ENCODE measurements at places on chromosomes 11 and 22. TPM values are rescaled to one million over a fixed set of nuclear protein-coding genes. Genes with fewer than 3 reads are reported as not detected.

GRCh38 chr11:94186342-94187203 lies 57.9 kb downstream of the PANX1 start:
- peaks cover 9% of the 10 kb centered on the region for H3K36me3 ChIP-seq
- no peak overlapping the region for H3K4me3 ChIP-seq
- DNase-seq = no peak
- H3K27ac ChIP-seq = no peak overlapping the region
- no peaks in the 10 kb centered on the region for H3K27me3 ChIP-seq
- H3K4me1 ChIP-seq = no peaks in the 10 kb centered on the region

The LSP1 gene
- 767 TPM for polyA plus RNA-seq

DNA sequence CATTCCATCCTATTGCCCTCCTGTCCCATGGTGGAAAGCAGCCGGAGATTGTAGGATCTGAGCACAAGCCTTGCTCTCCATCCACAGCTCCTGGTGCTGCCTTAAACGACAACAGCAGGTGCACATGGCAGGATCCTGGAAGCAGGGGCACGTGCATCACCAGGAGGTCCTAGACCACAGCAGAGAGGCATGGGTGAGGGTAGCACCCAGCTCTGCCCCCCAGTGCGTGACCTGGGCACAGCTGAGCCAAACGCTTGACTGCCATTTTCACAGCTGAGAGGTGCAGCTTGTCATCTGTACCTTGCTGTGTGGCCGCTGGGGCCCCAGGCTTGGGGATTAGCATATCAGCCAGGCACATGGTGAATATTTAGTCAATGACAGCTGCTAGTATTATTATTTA lies 92.7 kb downstream of the NTM start:
- peaks cover 11% of the 10 kb centered on the region for H3K27me3 ChIP-seq
- no peak overlapping the region for H3K4me3 ChIP-seq
- H3K36me3 ChIP-seq = no peaks in the 10 kb centered on the region

- peaks cover 22% of the 10 kb centered on the region for H3K36me3 ChIP-seq
- H3K27me3 ChIP-seq = no peaks in the 10 kb centered on the region
- no peaks in the 10 kb centered on the region for H3K4me1 ChIP-seq
- H3K27ac ChIP-seq = no peak overlapping the region
- no peak for DNase-seq
Observed at GRCh38 chr11:46738887-46739286, 19.9 kb downstream of the F2 start.

DNA sequence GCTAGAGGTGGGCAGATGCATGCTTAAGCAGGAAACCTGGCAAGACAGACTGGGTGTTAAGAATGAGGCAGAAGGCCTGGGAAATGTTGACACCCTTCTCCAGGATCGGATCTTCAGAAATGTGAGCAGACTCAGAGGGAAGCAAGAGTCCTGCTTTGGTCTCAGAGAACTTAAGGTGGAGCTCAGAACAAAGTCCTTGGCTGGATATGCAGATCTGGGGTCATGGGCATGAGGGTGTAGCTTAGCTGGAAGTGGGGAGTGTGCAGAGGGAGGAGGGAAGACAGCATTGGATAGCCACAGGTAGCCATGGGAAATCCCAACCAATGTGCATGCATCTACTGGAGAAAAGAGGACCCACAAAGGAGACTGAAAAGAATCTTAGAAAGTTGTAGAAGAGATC lies 58.6 kb upstream of the CDON start:
- no peak overlapping the region for H3K4me3 ChIP-seq
- peaks cover 6% of the 10 kb centered on the region for H3K27me3 ChIP-seq
- no peak for DNase-seq
- no peak overlapping the region for H3K27ac ChIP-seq
- H3K36me3 ChIP-seq = no peaks in the 10 kb centered on the region

- H3K36me3 ChIP-seq = no peaks in the 10 kb centered on the region
- peaks cover 6% of the 10 kb centered on the region for H3K27me3 ChIP-seq
- DNase-seq = no peak
- no peak overlapping the region for H3K4me3 ChIP-seq
- no peak overlapping the region for H3K27ac ChIP-seq
Observed at GRCh38 chr11:75105462-75105925, 8.8 kb upstream of the OR2AT4 start.

- DNase-seq = no peak
- H3K36me3 ChIP-seq = no peaks in the 10 kb centered on the region
- no peaks in the 10 kb centered on the region for H3K4me1 ChIP-seq
Observed at GRCh38 chr11:131906963-131907362, 536.5 kb downstream of the NTM start.

The C1QTNF5 gene
- not detected for polyA plus RNA-seq

DNA sequence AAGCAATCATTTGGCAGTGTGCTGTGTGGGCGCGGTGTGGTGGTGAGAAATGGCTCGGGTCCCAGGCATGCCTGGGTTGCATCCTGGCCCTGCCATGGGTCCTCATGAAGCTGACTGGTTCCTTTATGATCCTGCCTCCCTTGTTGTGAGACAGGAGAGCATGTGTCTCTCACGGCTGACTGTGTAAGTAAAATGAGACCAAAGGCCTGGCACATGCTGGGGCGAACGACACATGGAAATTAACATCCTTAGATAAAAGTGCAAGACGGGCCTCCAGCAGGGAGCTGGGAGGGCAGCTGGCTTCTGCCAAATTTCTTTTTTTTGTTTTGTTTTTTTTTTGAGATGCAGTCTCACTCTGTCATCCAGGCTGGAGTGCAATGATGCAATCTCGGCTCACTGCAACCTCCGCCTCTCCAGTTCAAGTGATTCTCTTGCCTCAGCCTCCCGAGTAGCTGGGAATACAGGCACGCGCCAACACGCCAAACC lies 9.4 kb upstream of the FBLN1 start:
- no peak overlapping the region for H3K27ac ChIP-seq
- no peaks in the 10 kb centered on the region for H3K4me1 ChIP-seq
- H3K36me3 ChIP-seq = no peaks in the 10 kb centered on the region
- peaks cover 10% of the 10 kb centered on the region for H3K27me3 ChIP-seq
- no peak for DNase-seq
- no peak overlapping the region for H3K4me3 ChIP-seq

- peak overlapping the region; percentile 7 for H3K4me3 ChIP-seq
- peaks cover 16% of the 10 kb centered on the region for H3K4me1 ChIP-seq
- peaks cover 25% of the 10 kb centered on the region for H3K36me3 ChIP-seq
- H3K27me3 ChIP-seq = peaks cover 3% of the 10 kb centered on the region
- DNase-seq = peak; percentile 3
Observed at GRCh38 chr11:32939046-32939445, 46.4 kb downstream of the QSER1 start.

The SLC6A5 gene
- not detected for polyA plus RNA-seq

GRCh38 chr11:18705651-18706281 lies 7.2 kb downstream of the TMEM86A start:
- peaks cover 11% of the 10 kb centered on the region for H3K36me3 ChIP-seq
- peak; percentile 22 for DNase-seq
- H3K27me3 ChIP-seq = peaks cover 6% of the 10 kb centered on the region
- H3K27ac ChIP-seq = no peak overlapping the region
- peaks cover 24% of the 10 kb centered on the region for H3K4me1 ChIP-seq
- H3K4me3 ChIP-seq = peak overlapping the region; percentile 75

DNA sequence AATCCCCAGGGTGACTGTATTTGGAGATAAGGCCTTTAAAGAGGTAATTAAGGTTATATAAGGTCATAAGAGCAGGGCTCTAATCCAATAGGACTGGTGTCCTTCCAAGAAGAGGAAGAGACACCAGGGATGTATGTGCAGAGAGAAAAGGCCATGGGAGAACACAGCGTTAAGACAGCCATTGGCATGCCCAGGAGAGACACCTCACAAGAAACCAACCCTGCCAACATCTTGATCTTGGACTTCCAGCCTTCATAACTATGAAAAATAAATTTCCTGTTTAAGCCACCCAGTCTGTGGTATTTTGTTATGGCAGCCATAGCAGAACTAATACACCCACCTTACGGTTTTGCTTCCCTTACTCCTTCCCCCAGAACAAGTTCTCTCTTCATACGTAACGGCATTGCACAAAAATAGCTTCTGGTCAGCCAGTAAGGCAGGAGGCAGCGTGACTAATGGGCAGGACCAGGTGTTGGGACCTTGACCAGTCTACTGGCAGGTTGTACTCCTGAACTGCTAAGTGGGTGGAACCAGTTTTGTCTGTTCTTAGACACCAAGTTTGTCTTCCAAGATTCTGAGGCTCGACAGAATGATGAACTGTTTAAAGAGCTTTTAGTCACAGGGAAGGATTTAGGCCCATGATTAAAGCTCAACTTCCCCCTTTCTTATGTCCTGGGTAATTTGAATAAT lies 31.9 kb upstream of the UPB1 start:
- H3K27me3 ChIP-seq = no peaks in the 10 kb centered on the region
- H3K4me3 ChIP-seq = no peak overlapping the region
- H3K36me3 ChIP-seq = no peaks in the 10 kb centered on the region
- no peak overlapping the region for H3K27ac ChIP-seq

DNA sequence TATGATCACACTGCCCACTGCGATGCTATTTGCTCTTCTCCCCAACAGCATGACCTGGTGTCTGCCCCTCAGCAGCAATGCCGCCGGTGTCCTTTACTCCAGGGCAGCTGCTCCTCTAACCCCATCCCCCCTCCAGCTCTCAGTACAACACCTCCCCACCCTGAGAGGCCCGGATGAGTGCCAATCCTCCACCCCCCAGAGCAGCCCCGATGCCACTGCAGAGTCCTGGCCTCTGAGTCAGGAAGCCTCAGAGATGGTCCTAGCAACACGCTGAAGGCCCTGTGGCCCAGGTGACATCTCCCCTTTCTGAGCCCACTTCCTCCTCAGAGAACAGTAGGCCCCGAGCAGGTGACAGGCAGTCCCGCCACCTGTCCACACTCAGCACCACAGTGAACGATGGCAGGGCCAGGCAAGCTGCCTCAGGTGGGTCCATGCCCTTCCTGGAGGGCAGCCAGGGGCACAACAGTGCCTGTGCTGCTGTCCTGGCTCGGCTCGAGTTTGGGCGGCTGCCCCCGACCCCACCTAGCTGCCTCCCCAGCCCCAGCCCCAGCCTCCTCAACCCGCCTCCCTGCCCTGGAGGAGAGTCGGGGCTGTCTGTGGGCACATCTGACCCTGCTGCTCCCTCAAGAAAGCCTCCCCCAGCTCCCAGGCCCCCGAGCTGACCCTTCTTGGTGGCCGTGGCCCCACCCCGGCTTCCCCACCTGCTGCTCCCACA lies 3.9 kb upstream of the NDUFS8 start:
- H3K4me1 ChIP-seq = peaks cover 30% of the 10 kb centered on the region
- peak overlapping the region; percentile 59 for H3K27ac ChIP-seq
- peak; percentile 13 for DNase-seq
- H3K27me3 ChIP-seq = peaks cover 5% of the 10 kb centered on the region
- no peak overlapping the region for H3K4me3 ChIP-seq

- H3K4me1 ChIP-seq = peaks cover 13% of the 10 kb centered on the region
- H3K4me3 ChIP-seq = no peak overlapping the region
- peaks cover 3% of the 10 kb centered on the region for H3K27me3 ChIP-seq
- DNase-seq = no peak
- peaks cover 8% of the 10 kb centered on the region for H3K36me3 ChIP-seq
Observed at GRCh38 chr11:93747122-93747521, 5.7 kb downstream of the C11orf54 start.

The C11orf86 gene
- not detected for polyA plus RNA-seq

The SCGB2A2 gene
- polyA plus RNA-seq = not detected

- no peak overlapping the region for H3K4me3 ChIP-seq
- H3K27ac ChIP-seq = no peak overlapping the region
- peaks cover 2% of the 10 kb centered on the region for H3K27me3 ChIP-seq
- no peak for DNase-seq
- H3K36me3 ChIP-seq = no peaks in the 10 kb centered on the region
- peaks cover 8% of the 10 kb centered on the region for H3K4me1 ChIP-seq
Observed at GRCh38 chr22:43136801-43137200, 6.4 kb downstream of the MCAT start.

DNA sequence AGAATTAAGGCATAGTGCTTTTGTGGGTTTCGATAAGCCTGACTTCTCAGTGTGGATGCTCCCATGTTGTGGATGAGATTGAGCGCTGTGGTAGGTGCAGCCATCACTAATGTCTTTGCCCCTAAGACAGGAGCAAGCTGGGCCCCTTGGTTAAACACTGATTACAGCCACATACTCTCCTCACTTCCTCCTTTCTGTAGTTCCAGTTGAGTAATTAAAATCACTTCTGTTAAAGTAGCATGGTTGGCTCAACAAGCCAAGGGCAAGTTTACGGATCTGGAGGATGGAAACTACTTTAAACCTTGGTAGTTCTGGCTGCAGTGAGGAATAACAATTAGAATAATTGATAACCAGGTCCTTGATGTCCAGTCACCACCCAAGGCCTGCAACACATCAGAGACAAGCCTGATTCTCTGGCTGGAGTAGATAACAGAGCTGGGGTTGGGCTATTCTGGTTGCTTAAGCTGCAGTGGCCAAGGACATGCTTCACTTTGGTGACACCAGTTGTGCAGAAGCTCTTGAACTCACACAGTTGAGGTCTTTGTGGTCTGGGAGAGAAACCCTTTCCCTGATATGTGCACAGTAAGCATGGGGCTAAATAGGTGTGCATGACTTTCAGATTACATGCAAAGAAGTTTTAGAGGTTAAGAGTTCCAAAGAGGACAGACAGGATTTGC lies 81.3 kb downstream of the KIRREL3 start:
- H3K36me3 ChIP-seq = no peaks in the 10 kb centered on the region
- no peak for DNase-seq
- no peaks in the 10 kb centered on the region for H3K4me1 ChIP-seq
- H3K4me3 ChIP-seq = no peak overlapping the region

DNA sequence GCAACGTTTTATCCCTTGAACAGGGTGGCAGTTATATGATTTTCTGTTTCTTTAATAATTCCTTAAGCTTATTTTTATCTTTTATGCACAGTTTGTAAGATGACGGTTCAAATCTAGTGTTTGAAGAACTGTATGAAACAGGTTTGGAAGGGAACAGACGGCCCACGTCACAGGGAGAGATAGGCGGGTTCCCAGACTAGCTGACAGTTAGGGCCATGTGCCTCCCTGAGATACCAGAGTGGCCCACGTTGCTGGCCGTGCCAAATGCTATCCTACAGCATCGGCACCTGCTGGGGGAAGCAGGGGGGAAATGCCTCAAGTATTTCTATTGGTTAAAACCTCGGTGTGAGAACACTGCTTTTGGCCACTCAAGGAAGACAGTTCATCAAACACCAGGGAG lies 50.2 kb upstream of the BID start:
- no peak for DNase-seq
- no peaks in the 10 kb centered on the region for H3K4me1 ChIP-seq
- no peak overlapping the region for H3K27ac ChIP-seq

The C22orf23 gene
- not detected for polyA plus RNA-seq

DNA sequence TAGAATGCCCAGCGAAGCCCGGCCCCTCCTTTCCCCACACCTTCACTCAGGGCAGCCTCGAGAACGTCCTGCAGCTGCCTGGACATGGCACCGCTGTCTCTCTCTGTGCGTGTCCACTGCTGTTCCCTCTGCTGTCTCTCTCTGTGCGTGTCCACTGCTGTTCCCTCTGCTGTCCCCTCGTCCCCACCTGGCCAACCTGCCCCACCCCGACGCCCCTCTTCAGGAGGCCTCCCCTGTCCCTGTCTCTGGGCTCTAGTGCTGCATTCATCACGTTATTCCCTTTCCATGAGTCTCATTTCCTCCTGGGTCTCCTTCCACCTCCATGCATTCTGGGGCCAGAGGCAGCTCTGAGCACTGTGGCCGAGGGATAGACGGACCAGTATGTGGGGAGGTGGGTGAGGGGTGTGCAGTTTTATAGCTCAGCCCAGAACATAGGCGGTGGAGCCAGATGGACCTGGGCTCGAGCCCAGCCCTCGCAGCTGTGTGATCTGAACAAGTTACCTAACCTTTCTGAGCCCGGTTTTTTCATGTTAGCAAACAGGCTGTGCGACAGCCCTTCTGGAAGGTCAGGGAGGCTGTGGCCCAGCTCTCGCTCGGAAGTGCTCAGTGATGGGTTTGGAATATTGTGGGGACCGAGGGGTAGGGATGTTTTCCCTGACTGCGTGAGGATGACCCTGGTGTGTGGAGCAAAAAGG lies 41.9 kb upstream of the SMIM38 start:
- H3K27ac ChIP-seq = no peak overlapping the region
- no peak for DNase-seq
- H3K27me3 ChIP-seq = no peaks in the 10 kb centered on the region
- H3K36me3 ChIP-seq = no peaks in the 10 kb centered on the region

The MYO18B gene
- not detected for polyA plus RNA-seq
